GM12864 (cell line): ENCODE measurements at places on chromosomes 4 and X.
A peak's percentile ranks its signal among the peaks of the same experiment; 100 is the strongest.

DNA sequence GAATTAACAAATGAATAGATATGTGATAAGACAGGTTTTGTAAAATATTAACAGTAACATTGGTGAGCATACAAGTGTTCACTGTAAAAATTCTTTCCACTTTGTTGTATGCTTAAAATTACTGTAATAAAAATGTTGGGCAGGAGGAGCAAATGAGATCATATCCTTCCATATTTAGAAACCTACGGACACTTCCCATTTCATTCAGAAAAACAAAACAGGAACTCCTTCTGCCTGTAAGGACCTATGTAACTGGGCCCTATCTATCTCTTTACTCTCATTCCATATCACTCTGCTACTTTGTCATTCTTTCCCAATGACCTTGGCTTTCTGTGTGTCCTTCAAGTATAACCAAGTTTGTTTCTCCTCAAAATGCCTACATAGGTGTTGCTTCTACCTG lies 53.7 kb upstream of the SLC39A8 start:
- no peak for DNase-seq

DNA sequence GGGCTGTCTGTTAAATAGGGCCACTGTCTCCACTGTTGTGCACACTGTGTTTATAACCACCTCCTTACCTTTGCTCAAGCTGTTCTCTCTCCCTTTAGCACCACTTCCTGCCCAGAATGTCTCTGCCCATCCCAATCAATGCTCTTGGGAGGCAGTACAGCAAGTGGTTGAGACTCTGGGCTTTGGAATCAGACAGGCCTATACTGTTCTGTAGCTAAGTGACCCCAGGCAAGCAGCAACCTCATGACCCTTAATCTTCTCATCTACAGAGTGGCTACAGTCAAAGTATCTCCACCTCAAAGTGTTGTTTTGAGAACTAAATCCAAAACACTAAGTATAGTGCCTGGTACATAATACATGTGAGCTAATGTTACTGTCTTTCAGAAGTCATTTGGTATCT lies 3.8 kb upstream of the TXK start:
- no peak for DNase-seq

- DNase-seq: peak; percentile 68
Observed at GRCh38 chr4:112517067-112517634, 1.2 kb upstream of the NEUROG2 start.

- no peak for DNase-seq
Observed at GRCh38 chr4:186605261-186605865, 50.0 kb upstream of the MTNR1A start.

DNA sequence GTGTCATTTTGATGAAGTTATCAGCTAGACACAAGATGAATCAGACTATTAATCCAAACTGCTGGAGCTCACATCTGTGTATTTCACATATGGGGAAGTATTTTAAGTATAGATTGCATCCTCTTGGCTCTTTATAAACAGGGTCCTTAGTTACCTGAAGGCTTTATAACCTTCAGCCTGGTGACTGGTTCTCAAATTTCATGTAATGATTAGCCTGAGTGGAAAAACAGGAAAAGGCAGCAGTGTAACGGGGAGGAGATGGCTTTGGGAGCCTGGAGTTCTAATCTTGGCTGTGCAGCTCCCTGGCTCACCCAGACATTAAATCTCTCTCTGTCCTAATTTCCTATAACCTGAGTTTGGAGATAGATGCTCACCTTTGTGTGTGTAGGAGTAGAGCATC lies 103.8 kb upstream of the HPF1 start:
- no peak for DNase-seq

GRCh38 chr4:142909908-142910307 lies 63.8 kb upstream of the INPP4B start:
- DNase-seq: no peak

DNA sequence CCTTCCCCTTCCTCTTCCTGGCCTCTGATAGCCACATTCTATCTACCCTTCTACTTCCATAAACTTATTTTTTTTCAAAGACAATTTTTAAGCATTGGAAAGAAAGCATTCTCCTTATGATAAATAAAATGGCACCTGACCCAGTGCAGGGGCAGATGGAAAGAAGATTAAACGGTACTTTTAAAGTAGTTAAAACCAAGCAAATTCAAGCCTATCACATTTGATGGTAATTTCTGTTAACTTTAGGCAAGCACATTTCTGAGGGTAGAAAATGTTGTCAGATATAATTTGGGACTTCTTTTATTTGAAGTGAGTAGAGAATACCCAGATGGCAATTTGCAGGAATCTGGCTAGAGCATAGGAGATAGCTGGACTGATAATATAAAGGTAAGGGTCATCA lies 332.9 kb downstream of the EPHA5 start:
- no peak for DNase-seq

DNA sequence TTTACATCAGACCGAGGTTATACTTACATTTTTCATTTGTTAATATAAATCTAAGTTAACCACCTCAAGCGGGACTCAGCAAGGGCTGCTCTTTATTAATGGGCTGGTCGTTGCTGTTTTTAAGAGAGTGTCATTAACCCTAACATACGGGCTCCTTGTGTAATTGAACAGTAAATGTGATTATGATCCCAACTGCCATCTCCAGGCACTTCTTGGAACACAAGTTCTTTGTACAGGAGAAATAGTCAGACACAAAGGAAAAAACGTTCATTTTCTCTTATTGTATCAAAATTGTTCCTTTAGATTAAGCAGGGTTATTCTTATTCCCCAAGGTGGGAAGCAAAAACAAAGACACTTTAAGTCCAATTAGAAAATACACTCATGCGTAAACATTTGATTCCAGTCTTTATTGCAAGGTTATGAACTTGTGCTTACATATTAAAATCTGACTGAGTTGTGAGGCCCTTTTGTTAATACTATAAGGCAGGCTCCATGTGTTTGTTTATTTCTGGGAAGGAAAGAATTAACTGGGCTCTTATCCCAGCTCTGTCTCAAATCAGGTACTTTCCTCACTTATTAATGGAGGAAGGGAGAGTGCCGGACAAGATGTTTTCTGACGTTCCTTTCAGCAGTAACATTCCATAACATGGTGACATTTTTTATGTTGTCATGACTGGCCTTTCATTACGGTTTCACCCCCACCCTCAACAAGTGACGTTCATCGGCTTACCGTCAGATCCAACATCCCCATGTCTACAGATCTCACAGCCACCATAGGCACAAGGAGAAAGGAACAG lies 95.9 kb downstream of the RASL11B start:
- no peak for DNase-seq

GRCh38 chr4:144340931-144341330 lies 200.4 kb upstream of the GYPA start:
- no peak for DNase-seq

- DNase-seq: no peak
Observed at GRCh38 chrX:143669395-143669794, 33.5 kb upstream of the SLITRK4 start.

GRCh38 chr4:103757631-103758030 lies 37.8 kb upstream of the TACR3 start:
- DNase-seq: no peak

GRCh38 chrX:128396601-128397000 lies 344.4 kb upstream of the ACTRT1 start:
- no peak for DNase-seq

- DNase-seq: no peak
Observed at GRCh38 chr4:3830774-3831528, 64.8 kb downstream of the ADRA2C start.

GRCh38 chr4:4439782-4440181 lies 52.9 kb downstream of the NSG1 start:
- no peak for DNase-seq

DNA sequence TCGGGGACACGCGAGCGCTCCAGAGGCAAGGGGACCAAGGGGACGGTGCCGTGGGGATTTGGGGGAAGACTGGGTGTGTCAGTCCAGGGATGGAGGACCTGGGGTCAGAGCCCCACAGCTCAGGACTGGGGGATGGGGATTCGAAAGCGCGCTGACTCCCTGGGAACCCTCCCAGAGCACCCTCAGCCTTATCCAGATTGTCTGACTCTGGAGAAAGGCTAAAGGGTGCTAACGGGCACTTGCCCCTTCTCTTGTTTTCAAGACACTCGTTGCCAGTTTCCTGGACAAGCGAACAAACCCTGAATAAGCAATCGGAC lies 1.1 kb downstream of the DOCK11 start:
- no peak for DNase-seq

GRCh38 chr4:173415885-173416653 lies 17.2 kb upstream of the SCRG1 start:
- DNase-seq: no peak

- DNase-seq: no peak
Observed at GRCh38 chr4:1871471-1872021, 353 bp downstream of the NSD2 start.

GRCh38 chrX:118977424-118977823 lies 3.0 kb downstream of the LONRF3 start:
- no peak for DNase-seq

GRCh38 chr4:6225469-6225868 lies 25.1 kb upstream of the JAKMIP1 start:
- no peak for DNase-seq

- DNase-seq: no peak
Observed at GRCh38 chrX:44903830-44904530, 31.0 kb downstream of the KDM6A start.

GRCh38 chr4:77451530-77451929 lies 154.1 kb upstream of the CXCL13 start:
- DNase-seq: no peak

- no peak for DNase-seq
Observed at GRCh38 chr4:57605376-57605775, 495.2 kb upstream of the IGFBP7 start.

- DNase-seq: no peak
Observed at GRCh38 chrX:38804682-38805431, 3.6 kb downstream of the MID1IP1 start.

DNA sequence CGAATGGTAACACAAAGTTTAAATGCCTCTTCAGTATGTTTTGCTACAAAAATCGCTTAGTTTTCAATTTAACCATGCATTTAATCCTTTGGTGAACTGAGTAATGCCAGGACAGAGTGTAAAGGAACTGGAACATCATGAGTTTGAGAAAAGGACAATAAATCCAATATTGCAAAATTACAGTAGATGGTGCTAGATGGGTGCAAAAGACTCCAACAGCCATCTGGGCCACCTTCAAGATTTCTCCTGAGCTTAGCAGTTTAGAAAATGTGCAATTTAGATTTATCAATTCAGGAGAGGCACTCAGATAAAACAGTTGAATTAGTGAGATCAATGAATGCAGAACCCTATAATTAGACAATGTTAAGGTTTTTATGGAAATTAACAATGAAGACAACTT lies 33.2 kb upstream of the MID1IP1 start:
- no peak for DNase-seq

DNA sequence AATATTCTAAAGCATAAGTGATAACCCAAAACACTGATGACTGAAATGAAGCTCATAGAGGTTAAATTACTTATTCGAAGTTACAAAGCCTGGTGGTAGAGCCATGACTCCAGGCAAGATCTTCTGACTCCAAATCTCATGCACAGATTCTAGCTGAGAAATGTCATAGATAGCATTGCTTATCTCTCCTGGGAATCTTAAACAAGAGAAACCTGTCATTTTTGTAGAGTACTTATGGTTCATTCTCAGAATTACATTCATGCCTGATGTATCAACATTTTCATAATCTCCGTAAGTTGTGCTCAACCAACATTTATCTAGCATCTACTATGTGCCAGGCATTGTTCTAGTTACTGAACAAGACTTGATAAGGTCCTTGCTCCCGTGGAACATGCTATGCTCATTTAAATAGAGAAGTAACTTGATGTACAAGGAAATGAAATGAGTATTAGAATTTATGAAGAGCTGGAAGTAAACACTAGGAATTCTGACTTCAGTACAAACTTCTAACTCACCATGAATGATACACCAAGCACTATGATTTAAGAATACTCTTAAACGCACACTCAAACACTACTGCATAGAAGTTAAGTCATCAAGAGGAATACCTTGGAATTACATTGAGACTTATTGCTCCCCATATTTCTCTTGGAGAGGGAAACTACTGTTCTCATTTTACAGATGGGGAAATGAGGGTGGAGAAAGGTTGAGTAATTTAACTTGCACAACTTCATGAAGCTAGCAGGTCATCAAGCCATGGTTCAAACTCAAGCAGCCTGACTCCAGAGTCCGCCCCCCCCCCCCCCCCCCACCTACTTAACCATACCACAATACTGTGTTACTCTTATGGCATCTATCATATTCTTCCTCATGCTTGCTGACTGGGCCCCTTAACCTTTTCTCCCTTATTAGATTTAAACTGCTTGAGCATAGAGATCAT lies 45.4 kb downstream of the MBNL3 start:
- DNase-seq: no peak

DNA sequence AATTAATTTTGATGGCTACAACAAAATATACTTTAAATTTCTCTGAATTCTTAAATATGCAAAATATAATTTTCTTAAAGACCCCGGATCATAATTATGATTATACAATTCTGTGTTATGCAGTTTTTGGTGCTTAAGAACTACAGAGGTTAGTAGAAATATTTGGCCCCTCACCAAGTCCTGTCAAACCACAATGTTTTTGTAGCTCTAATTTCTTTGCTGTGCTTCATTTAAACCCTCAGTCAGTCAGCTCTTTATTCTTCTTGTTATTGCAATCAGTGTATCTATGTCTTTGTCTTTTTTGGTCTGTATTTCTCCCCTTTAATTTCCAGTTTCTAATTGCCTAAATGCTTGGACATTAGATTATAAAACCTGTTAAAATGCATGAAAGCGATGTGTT lies 186.1 kb downstream of the CAMK2D start:
- no peak for DNase-seq

- DNase-seq: no peak
Observed at GRCh38 chr4:5760936-5761480, 50.0 kb downstream of the EVC start.

DNA sequence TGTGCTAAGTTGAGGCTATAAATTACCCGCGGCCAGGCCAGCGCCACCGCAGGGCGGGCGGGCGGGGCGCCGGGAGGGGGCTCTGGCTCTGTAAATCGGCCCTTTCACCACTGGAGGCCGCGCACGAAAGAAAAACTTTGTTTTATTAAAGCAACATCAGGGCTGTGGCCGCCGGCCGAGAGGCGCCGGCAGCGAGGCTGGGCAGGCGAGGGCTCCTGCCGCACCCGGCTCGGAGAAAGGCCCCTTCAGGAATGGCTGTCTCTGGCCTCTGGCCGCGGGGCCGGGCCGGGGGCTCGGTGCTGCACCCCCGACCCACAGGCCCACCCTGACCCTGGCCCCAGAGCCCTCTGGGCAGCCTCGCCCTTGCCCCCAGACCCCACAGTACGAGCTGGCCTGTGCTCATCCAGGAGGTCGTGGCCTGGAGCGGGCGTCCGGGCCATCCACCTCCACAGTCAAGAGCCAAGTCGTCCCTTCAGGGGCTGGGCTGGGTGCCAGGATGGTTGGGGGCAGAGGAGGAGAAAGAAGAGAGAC lies 29.5 kb upstream of the FGFR3 start:
- no peak for DNase-seq

DNA sequence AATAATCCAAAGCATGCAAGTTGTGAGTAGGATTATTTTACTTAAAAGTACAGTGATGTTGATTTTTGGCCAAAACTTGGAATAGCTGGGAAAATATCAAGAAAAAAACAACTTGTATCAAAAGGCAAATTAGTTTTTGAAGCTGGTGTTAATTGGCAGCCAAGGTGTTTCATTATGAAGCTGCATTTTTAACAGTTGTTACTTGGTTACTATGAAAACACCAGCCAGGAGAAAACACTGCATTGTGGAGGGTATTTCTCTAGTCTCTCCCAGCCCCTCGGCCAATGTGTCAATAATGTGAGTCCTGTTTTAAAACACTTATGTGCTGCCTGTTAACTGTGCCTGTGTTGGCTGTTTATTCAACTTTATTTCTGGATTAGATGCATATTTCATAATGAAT lies 733.4 kb downstream of the ADGRL3 start:
- no peak for DNase-seq
